ENCODE measurements at places on chromosomes 2 and 18.

- no peak for DNase-seq
These were observed 9.7 kb downstream of the SMAD7 start for GRCh38 chr18:48940854-48941611.

- no peak for DNase-seq
These were observed 200.9 kb upstream of the RAB6C start for GRCh38 chr2:129778584-129778877.

- DNase-seq: no peak
These were observed 71.8 kb downstream of the ICOS start for GRCh38 chr2:204008352-204008751.

GRCh38 chr2:60380411-60380810, 173.0 kb downstream of the BCL11A start:
- no peak for DNase-seq

DNA sequence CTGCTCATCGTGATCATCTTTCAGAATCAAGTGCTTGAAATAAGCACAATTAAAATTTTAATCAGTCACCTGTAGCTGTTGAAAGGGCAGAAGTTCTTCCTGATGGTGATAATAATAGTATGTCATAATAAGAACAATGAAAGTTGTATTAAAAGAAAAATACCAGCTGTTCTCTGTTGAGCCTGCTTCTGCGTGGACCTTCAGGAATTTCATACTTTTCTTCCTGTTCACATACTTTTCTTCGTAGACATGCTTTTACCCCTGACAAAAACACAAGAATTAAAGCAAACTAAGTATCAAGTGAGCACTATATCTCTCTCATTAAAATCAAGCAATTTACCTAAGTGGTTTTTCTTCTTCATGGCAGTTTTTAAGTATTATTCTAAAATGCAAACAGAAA, 79.2 kb downstream of the BARD1 start:
- DNase-seq: no peak

DNA sequence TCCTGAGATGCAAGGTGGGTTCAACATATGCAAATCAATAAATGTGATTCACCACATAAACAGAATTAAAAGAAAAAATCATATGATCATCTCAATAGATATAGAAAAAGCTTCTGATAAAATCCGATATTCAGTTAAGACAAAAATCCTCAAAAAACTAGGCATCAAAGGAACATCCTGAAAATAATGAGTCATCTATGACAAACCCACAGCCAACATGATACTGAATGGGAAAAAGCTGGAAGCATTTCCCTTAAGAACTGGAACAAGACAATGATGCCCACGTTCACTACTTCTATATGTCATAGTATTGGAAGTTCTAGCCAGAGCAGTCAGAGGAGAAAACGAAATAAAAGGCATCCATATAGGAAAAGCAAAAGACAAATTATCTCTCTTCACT, 80.4 kb downstream of the MYO3B start:
- DNase-seq: no peak

DNA sequence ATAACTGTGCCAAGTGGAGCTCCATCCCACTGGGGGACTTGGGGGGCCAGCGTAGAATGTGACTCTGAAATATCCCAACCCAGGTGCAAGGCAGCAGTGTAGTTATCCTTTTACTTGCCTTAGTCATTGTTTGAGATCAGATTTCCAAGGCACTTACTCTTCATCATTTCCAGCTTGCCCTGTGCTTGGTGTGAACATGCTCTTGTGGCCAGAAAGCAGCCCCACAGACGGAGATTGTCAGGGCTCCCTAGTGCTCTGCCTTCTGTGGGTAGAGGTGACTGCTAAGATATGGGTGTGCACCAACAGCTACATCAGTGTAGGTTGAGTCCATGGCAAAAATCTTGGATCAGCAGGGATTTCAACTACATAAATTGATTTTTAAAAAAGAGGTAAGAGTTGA, 2010.0 kb upstream of the PIK3C3 start:
- DNase-seq: no peak

GRCh38 chr2:68176657-68177056, 19.0 kb downstream of the PNO1 start:
- DNase-seq: no peak

DNA sequence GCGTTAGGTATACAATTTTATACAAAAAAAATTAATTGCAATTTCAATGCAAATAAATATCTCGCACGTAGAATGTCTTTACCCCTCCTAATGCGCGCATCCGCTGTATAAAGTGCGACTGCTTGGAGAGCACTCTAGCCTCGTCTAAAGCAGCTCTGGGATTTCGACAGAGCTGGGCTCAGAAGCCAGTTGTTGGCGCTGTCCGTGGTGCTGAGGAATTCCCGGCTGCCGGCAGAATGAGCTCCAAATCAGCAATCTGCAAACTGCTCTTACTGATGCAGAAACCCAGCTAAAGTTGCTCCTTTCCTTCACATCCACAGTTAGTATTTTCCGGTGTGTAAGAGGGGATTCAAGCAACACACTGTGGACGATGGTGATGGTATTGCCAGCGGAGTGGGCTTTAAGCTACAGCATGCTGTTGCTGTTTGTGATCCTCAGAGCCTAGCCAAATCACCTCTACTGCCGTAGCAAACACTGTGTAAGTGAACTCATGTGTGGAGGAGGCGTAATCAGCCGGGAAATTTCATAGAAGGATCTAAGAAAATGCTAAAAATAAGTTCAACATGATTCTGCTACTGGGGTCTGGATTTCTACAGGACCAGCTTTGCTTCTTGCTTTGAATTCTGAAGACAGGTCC, at the start of gene VWC2L:
Gene VWC2L, plus strand, starts transcription at position 137 of the 637 bp plus-strand sequence. CDS start 3,140 bp downstream, outside the sequence.
- peak; percentile 93 for DNase-seq

- DNase-seq: peak; percentile 9
These were observed 600.5 kb downstream of the CNTNAP5 start for GRCh38 chr2:124625561-124625960.

GRCh38 chr18:77210249-77210648, 39.4 kb upstream of the GALR1 start:
- DNase-seq: no peak

DNA sequence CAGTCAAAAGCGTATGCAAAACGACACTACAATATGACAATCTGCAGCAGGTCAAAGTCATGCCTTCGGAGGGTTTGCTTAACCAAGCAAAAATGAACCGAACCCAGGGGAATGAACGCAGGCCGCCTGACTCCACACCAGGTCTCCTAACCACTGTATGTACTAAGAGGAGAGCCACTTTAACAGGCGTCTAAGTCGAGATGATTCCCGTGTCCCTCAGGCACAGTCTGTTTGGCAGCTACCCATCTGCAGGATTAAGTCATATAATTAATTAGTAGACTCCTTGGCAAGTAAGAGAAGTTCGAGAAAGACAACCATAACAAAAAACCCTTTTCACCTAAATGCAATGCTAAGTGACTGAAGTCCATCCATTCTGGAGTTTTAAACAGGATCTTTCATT, 15.2 kb downstream of the CYB5A start:
- DNase-seq: no peak

GRCh38 chr2:8319219-8319618, 362.6 kb upstream of the ID2 start:
- no peak for DNase-seq

DNA sequence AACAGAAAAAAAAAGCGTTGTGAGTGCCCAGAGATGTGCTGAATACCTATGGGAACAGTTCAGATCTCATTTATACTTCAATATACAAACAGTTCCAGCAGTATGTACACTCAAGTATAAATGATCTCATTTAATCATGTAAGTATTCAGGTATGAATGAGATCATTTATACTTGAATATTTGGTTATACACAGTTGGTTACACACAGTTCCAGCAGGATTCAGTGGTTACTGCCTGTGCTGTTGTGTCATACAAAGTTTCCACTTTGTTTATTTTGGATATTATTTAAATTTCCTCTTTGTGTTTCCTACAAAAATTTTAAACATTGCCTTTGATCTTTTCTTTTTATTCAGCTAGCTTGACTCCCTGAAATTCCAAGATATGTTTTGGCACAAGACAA, 293.5 kb upstream of the SLC39A10 start:
- DNase-seq: no peak

DNA sequence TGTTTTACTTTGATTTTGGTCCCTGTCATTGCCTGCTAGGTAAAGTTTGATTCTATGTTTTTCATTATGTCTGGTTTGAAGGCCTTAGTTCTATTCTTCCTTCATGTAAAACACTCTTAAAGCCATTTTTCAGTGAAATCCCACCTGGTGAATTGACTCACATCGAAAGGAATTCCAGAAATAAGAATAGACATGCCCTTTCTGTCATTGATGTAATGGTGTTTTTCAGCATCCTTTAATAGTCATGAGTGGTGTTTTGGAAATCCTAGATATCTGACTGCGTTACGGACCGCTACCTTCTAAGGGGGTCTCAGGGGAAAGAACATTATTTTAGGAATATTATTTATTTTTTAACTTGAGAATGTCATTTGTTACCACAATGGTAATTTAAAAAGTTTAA, 104.5 kb upstream of the ZEB2 start:
- DNase-seq: no peak

DNA sequence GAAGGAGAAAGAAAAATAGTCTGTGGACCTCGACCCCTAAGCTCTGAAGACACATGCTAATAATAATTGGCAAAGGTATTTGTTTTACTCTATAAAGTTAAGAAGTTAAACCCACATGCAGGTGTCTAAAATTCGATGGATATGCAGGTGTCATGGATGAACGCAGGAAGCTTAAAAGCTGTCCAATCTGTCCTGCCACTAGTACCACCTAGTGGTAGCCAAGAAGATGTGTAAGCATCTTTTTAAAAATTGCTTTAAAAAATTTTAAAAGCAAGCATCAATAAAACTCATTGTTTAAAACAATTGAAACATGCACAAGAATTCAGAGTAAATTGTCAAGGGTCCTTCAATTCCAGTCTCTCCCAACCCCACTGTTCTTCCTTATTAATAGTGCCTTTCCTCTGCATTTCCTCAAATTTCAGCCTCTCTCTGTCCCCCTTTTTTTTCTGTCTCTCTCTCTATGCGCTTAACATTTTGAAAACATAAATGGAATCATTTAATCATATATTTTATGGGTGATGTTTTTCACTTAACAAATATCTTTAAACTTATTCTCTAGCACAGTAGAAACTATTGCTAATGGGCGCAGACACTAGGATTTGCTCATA, 30.6 kb upstream of the PPP3R1 start:
- DNase-seq: peak; percentile 40

DNA sequence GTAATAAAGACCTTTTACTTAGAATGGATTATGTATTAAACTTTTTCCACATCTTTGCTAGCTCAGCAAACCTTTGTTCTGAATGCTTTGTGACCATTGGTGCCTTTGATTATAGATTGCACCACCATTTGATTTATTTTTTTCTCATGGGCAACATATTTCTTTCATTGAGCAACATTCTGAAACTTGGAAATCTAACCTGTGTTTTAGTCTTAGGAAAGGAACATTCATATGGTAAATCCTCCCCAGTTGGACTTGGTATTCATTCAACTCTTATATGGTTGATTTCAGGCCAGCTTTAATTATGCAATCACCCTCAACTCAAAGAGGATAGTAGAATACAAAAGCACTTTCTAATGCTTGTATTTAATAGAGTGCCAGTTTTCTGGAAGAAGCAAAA, 1077.9 kb upstream of the ZEB2 start:
- no peak for DNase-seq

DNA sequence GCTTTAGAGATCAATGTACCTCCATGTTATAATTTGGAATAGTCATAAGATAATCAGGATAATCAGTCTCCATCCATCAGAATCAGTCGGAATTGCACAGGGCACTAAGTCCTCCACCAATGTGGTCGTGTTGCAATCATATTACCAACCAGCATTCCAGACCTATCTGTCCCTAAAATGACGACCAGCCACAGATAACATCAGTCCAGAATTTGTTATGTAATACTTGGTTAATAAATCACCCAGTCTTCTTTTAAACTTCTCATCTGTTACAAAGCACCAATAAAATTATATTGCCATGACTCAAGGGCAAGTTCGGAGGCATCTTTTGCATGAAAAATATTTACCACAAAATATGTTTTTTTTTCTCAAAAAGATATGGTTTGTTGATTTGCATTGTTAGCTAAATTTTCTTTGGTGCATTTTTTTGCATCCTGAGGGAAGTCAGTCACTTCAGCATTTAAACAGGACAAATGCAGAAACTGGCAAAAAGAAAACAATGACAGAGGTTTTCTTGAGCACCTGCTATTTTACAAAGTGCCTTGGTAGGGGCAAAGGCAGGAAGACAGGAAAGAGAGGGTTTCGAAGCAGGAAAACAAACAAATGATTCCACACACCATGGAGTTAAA, 29.3 kb downstream of the PIEZO2 start:
- no peak for DNase-seq

DNA sequence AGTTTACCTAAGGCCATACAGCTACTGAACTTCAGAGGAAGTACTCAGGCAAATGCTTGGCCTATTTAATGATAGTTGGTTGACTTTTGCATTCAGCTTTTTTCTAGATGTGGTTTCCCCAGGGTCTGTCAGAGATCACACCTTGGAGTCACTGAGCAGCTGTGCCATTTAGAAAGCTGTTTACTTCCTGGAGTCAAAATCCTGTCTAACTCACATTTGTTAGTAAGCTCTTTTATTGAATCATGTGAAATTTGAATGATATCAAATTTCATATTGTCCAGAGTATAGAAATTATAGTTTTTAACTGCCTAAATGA, 7.6 kb upstream of the TRIB2 start:
- no peak for DNase-seq

DNA sequence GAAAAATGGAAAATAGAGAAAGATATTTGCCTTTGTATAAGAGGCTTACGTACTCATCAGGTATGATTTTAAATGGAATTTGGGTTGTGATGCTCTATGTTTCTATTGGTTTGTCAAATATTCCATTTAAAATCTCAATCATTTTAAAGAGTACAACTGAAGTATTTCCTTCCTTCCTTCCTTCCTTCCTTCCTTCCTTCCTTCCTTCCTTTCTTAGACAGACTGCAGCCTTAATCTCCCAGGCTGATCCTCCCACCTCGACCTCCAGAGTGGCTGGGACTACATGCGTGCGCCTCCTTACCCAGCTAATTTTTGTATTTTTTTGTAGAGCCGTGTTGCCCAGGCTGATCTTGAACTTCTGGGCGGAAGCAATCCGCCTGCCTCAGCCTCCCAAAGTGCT, 15.4 kb upstream of the DYNC1I2 start:
- no peak for DNase-seq

- no peak for DNase-seq
These were observed 61.4 kb downstream of the SLC4A3 start for GRCh38 chr2:219688560-219689445.

GRCh38 chr2:193907561-193907960, 1712.8 kb upstream of the TMEFF2 start:
- DNase-seq: peak; percentile 5
